ENCODE measurements at places on chromosomes 7 and 10.

DNA sequence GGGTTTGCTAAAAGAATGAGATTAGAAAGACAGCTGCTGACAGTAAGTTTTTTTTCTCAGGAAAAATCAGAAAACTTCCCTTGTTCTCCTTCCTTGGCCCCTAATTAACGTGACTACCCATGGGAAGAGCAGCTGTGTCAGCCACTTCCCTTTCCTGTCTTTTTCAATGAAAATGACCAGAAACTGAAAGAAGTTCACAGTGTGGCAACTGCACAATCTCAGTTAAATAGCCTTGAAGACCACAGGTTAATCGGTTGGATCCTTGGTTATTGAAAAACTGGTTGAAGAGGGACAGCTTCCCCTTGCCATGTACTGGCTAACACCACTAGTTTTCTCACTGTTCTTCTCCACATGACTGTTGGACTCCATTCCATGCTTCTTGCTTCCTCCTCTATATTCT is 148.8 kb upstream of the AGR3 start:
- DNase-seq: no peak

- DNase-seq: no peak
Measured at GRCh38 chr10:1824928-1825327, 87.6 kb upstream of the ADARB2 start.

DNA sequence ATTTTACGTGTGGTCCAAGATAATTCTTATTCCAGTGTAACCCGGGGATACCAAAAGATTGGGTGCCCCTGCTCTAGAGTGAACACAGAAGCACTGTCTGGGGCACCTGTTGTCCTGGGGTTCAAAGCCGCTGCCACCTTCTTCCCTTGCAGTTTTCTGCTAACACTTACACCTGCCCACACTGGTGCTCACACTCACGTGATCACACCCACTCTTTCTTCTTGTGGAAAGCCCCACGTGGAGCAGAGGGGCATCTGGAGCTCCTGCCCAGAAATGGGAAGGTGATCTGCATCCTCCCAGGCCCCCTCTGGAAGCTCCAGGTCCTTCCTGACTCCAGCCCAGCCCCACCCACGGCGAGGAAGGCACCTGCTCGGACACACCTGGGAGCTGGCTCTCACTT is 42.9 kb downstream of the PTPRN2 start:
- DNase-seq: no peak

GRCh38 chr7:150380463-150380862 is 1.3 kb downstream of the ZNF775 start:
- no peak for DNase-seq

GRCh38 chr10:35446439-35446838 is 110.1 kb downstream of the CCNY start:
- no peak for DNase-seq

- no peak for DNase-seq
Measured at GRCh38 chr7:74519395-74519794, 65.7 kb downstream of the GTF2IRD1 start.

GRCh38 chr7:129188892-129189660 is 643 bp downstream of the SMO start:
- no peak for DNase-seq

- DNase-seq: no peak
Measured at GRCh38 chr10:130739757-130740145, 571.8 kb downstream of the TCERG1L start.

- DNase-seq: no peak
Measured at GRCh38 chr10:114876602-114877300, 55.2 kb downstream of the FHIP2A start.

DNA sequence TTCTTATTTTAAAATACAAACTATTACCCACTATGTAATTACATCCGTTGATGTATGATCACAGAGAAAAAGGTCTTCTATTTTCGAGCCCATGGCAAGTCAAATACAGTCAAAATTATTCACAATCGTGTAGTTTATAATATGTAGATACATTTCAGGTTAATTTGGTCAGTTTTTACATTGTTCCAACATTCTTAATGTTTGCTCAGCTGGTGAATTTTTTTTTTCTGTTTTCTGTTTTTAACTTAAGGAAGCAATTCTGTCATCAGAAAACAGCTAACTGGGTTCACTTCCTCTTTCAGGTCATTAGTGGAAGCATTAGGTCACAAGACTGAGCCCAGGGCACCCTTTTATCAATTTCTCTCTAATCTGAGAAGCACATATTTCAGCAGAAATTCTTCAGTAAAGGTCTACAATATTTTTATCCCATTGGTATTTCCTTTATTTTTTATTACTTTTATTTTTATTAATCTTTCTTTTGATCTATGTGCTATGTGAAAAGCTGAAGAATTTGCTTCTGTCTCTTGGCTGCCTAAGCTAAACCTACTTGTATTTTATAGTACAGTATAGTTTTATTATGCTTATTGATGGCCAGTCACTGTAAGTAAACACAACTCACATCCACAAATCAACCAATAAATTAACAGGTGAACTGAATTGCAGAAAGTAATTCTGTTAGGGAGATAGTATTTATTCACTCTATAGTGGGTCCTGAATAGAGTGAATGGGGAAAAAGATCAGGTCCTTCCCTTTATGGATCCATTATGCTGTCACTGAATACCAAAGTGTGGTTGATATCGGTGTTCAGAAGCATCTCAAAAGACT is 84.6 kb downstream of the ICA1 start:
- DNase-seq: no peak

DNA sequence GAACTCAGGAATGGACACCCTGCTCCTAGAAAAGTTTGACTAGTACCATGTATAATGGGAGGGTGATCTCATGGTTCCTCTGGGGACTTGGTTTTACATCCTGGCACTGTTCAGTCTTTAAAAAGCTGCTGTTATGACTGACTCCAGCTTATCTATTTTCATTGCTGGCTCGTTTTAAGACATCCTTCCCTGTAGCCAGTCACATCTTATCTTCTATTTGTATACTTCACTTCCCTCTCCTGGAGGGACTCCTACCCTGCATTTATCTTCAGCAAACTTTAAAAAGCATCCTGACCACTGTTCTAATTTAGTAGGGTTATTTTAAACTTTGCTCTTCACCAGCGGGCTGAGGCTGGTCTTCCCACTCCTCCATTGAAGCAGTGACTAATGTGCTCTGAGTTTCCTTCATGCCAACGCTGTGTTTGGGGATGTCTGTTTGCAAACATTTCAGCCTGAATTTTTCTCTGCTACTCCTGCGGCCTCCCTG is 72.9 kb upstream of the ARMC3 start:
- DNase-seq: no peak

DNA sequence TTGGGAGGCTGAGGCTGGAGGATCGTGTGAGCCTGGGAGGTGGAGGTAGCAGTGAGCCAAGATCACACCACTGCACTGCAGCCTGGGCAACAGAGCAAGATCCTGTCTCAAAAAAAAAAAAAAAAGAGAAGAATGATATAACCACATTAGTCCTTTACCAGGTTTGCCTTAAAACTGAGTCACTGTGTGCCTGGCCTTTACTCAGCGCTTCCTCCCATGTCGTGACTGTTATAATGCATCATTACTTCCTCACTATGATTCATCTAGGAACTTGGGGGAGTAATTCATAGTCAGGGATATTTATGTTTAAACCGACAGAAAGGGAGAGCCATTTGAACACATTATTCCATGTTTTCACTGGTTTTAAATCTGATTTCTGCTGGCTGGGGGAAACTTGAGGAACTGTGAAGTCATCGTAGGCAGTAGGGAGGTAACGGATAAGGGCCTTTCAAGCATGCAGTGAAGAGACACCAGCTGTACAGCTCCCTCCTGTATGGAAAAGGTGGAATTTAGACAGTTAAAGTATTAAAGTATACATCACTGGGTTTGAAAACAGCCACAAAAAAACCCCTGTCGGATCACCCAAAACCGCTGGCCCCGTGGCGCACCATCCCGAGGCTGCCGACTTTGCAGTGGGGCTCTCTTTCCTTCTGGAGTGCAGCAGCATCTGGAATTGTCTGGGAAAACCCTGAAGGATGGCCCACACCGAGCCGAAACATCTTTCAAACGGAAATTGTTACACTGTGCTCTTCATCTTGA is 119.8 kb downstream of the NKX6-2 start:
- no peak for DNase-seq

- DNase-seq: no peak
Measured at GRCh38 chr7:43139137-43139536, 26.7 kb downstream of the HECW1 start.

DNA sequence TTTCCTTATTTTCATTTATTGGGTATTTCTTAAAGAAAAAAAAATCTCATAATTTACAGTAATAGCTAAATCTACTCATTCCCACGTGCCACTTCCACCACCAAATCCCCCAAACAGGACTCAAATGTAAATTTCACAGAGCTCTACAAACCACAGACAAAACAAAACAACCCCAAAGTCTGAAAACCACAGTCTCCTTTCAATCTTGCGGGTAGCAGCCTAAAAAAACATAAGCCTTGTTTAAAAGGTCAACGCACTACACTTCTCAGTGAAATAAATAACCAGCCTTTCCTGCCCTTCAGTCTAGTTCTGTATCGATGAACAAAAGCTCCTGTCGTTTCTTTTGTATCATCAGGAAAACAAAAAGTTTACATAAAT is 121.8 kb upstream of the AFAP1L2 start:
- DNase-seq: no peak

DNA sequence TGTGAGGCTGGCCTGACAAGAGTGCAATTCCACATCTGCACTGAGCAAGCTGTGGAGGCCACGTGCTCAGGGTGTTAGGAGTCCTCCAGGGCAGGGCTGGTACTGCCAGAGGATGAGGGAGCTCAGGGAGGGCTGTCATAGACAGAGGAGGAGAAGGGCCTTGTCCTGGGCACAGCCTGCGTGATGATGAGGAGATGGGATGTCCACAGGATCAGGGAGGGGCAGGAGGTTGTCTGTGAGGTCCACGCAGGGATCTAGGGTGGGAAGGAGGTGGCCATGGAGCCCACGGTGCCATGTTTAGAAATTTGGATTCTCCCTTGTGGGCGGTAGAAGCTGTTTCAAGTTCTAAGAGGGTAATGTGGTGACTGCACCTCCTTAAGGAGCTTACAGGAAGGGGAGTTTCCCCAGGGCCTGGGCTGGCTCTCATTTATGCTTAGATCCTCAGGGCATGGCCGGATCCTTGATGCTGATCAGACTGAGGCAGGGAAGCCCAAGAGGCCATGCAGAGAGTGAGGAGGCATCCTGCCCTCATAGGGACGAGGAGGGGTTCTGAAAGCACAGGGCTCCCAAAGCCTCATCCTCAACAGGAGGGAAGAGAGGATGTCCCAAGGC is 30.3 kb downstream of the CHAT start:
- no peak for DNase-seq

DNA sequence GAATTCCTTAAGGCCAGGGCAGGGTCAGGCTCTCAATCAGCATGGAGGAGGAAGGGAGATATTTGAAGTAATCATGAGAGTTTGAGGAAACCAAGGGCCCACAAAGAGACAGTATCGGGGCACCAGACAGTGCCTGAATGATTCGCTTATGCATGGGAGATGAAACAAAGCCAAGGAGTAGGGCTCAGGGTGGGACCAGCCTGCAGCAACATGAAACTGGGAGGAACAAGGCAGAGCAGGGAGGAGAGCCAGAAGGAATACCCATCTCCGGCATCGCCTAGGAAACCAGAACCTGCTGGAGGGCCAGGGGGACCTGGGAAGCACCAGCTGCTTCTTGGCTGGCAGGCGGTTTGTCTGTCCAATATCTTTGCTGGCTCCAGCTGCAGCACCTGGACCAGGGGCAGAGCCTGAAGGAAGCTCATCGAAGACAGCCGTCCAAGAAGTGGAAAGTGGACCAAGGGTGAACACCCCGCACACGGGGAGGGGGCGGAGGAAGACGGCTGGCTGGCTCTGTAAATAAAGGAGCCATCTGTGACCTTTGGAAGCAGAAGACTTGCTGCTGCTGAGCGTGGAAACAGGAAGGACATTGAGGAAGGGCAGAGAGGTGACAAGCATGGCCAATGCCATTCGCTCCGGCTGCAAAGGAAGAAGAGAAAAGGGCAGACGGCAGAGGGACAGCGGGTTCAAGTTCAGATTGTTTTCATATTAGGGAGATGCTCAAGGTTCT is 34.4 kb upstream of the ECHDC3 start:
- DNase-seq: no peak

DNA sequence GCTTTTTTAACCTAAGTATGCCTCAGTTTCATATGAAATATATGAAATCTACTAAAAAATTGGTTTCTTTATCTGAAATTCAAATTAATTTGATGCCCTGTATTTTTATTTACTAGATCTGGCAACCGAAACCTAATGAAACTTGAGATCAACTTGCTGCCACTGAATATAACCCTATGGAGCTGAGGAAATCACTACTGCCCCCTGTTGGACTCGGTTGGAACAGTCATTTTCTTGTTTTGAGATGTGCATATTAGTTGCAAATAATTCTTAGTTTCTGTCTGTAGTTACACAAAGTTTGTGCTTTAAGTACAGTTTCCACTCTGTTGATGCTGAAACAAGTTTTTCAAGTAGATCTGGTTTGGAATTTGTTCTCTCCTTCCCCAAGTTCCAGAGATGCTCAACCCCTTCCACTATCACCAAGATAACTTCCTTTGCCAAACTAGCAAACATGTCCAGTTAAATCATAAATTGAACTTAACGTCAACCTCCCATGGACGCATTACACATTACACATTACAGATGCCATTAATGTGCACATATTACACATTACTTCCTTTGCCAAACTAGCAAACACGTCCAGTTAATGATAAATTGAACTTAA is 22.2 kb upstream of the EXOC4 start:
- no peak for DNase-seq

DNA sequence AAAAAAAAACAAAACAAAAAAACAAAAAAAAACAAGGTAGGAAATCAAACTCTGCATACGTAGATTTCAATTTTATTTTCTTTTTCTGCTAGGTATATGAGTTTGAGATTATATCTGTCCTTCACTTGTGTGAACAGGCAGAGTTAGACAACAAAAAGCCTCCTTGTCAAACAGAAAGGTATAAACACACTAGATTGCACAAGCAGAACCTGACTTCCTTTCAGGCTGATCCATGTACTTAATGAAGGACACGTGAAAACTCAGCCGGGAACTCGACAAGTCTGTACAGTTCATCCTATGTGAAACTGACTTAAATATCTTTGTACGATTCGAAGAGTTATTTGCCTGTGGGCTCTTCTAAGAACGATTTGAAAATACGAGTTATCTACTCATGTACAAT is 254.1 kb downstream of the ARL4A start:
- DNase-seq: no peak

DNA sequence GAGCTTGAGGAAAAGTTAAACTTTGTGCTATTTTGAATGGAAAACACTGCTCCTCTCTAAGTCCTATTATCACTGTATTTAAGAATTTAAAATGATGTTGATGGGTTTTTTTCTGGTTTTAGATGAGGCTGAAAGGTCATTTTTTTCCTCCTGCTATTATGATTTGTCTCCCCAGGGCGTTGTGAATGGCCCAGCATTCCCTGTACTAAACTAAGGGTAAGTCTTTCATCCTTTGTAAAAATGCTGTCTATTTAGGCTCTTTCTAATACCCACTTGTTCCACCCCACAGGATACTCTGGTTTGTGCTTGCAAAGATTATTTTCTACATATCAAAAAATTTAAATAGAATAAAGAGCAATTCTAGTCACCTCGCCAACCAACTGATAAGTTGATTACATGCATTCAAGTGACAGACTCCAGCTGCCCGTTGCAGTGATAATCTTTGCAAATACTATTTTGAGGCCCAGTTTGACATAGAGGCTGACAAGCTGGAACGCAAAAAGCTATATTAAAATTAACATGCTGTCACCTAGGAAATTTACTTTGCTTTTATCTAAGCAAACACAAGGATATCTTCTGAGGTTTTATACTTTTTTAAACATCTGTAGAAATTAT is 222.3 kb upstream of the TMEM229A start:
- DNase-seq: no peak

All from stimulated activated CD8-positive, alpha-beta memory T cell treated with anti-CD3 and anti-CD28 coated beads, Interleukin-7, amount 100 ng/mL, for 1 hour (primary cell).